ENCODE measurements at places on chromosomes 7 and 10. TPM values are rescaled to one million over a fixed set of nuclear protein-coding genes. Genes with fewer than 3 reads are reported as not detected.
A peak's percentile ranks its signal among the peaks of the same experiment; 100 is the strongest.

DNA sequence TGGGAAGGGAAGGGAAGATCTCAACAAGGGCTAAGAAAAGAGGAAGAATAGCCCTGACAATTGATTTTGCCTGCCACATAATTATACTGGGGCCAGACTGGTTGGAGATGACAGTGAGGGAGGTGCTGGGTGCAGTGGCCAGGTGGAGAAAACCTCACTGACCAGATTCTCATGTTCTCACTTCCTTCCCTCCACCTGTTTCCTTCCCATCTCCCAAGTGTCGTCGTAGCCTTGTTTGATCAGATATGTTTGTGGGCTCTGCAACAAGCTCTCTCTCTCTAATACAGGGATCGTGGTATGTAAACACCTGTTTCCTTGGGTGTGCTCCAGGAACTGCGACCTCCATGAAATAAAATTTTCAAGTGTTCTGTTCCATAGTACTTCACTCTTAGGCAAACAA lies 60.2 kb downstream of the VCL start:
- peak; percentile 65 for DNase-seq

DNA sequence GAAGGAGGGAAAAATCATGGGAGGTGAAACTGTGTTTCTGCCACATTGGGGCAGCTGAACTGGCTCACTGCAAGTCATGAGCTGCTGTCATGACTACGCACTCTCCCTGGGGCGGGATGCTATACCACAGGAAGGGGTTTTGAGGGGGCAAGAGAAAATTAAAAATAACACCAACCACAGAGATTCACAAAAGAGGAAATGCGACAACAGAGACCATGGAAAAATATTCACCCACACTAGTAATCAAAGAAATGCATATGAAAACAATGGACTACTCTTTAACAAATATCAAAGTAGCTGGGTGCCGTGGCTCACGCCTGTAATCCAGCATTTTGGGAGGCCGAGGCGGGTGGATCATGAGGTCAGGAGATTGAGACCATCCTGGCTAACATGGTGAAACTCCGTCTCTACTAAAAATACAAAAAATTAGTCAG lies 65.2 kb upstream of the TM9SF3 start:
- DNase-seq = no peak

GRCh38 chr10:117163061-117163953 lies 25.2 kb upstream of the VAX1 start:
- DNase-seq = no peak

DNA sequence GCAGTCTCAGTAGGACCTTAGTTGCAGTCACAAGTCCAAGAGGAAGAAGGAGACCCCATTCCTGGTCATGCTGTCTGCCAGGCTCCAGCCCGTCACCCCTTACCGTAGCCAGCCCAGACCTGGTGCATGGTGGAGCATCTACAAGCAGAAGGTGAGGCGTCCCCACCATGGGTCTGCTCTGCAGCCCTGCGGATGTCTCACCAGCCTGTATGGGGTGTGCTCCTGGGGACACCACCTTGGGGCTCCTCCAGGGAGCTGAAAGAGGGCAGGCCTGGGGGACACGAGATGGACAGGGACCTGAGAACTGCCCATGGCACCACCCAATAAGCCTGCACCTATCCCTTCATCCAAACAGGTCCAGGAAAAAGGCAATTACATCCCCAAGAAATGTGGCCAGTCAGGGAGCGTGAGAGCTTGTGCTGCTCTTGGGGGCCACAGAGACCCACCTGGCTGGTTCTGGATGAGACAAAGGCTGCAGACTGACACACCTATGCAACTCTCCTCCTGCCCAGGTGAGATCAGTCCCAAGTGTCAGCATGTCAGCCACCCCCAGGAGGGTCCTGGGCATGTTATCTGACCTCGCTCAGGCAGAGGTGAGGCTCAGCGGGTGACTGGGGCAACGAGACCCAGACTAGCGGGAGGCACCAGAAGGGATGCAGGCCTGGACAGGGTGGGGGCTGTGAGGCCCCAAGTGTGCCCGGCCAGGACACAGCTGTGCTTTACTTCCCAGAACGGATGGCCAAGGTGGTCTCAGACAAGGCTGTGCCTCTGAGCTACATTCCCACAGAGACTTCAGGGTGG lies 84.5 kb upstream of the RET start:
- DNase-seq = no peak

GRCh38 chr10:116209781-116210180 lies 63.2 kb downstream of the GFRA1 start:
- no peak for DNase-seq

- DNase-seq = peak; percentile 83
Observed at GRCh38 chr10:2839081-2839725, 228.1 kb upstream of the PFKP start.

The SPDYE1 gene
- total RNA-seq = not detected

DNA sequence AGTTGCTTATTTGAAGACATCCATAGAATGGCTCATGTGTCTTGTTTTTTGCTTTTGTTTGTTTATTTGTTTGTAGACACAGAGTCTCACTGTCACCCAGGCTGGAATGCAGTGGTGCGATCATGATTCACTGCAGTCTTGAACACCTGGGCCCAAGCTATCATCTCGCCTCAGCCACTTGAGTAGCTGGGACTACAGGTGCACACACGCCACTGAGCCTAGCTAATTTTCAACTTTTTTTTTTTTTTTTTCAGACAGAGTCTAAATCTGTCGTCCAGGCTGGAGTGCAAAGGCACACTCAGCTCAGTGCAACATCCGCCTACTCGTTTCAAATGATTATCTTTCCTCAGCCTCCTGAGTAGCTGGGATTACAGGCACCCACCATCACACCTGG lies 83.3 kb upstream of the KLF6 start:
- no peak for DNase-seq

The SYNPO2L gene
- not detected for total RNA-seq

The UCMA gene
- not detected for total RNA-seq

GRCh38 chr10:69434169-69434568 lies 17.1 kb upstream of the TSPAN15 start:
- DNase-seq = no peak

GRCh38 chr10:10658172-10658785 lies 359.4 kb upstream of the CELF2 start:
- no peak for DNase-seq

The C10orf143 gene
- 0.91 TPM for total RNA-seq

GRCh38 chr7:47438411-47439029 lies 143.4 kb downstream of the TNS3 start:
- no peak for DNase-seq

- peak; percentile 73 for DNase-seq
Observed at GRCh38 chr7:65980478-65981250, 1.3 kb downstream of the GUSB start.

GRCh38 chr10:77497748-77498147 lies 139.9 kb downstream of the KCNMA1 start:
- no peak for DNase-seq

The TRIM56 gene
- 32.3 TPM for total RNA-seq

DNA sequence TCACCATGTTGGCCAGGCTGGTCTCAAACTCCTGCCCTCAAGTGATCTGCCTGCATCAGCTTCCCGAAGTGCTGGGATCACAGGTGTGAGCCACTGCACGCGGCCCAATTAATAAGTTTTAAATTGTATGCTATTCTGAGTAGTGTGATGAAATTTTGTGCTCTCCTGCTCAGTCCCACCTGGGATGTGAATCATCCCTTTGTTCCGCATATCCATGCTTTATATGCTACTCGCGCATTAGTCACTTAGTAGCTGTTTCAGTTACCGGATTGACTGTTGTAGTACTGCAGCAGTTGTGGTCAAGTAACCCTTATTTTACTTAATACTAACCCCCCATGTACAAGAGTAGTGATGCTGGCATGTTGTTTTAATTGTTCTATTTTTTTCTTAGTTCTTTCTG lies 47.3 kb upstream of the OIT3 start:
- DNase-seq = peak; percentile 30

The FKBP9 gene
- total RNA-seq = 77.2 TPM

The KCNMA1 gene
- total RNA-seq = not detected

GRCh38 chr10:130801276-130801675 lies 510.2 kb downstream of the TCERG1L start:
- DNase-seq = no peak
